Stimulated activated CD4-positive, alpha-beta T cell treated with anti-CD3 and anti-CD28 coated beads, Interleukin-4, amount 100 ng/mL, for 1 hour (primary cell): ENCODE measurements at places on chromosomes 7 and 10.

- no peak for DNase-seq
Measured at GRCh38 chr10:49309691-49310411, 10.9 kb downstream of the C10orf71 start.

DNA sequence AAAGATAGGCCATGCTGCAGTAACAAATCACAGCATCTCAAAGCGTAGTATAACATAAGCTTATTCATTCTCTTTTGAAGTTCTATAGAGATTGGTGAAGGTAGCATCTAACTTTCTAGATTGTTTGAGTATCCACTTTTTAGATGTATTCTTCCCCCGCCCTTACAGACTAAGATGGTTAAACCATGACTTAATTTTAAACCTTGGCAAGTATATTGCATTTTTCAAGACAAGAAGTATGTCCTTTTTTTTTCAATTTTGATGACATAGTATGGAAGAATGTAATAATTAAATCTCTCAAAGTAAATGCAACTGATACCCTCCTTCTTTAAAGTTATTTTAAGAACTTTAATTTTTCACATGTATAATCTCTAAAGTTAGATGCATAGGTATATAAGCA lies 190.0 kb downstream of the KCND2 start:
- DNase-seq = no peak

GRCh38 chr10:114943000-114943399 lies 5.0 kb downstream of the TRUB1 start:
- no peak for DNase-seq

GRCh38 chr7:81190997-81191768 lies 272.3 kb upstream of the SEMA3C start:
- DNase-seq = no peak

DNA sequence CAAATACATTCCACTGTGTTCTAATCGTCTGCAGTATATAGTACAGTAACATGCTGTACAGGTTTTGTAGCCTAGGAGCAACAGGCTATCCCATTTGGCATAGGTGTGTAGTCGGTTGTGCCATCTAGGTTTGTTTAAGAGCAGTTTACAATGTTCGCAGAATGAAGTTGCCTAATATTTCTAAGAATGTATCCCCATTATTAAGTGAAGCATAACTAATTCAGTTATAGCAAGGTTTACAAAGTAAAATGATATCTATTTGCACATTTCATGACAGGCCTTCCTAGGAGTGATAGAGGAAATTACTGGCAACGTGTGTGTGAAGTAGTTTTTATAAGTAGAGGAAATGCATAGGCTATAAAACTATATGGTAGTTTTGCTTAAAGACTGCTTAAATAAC lies 4.0 kb downstream of the CREM start:
- no peak for DNase-seq

DNA sequence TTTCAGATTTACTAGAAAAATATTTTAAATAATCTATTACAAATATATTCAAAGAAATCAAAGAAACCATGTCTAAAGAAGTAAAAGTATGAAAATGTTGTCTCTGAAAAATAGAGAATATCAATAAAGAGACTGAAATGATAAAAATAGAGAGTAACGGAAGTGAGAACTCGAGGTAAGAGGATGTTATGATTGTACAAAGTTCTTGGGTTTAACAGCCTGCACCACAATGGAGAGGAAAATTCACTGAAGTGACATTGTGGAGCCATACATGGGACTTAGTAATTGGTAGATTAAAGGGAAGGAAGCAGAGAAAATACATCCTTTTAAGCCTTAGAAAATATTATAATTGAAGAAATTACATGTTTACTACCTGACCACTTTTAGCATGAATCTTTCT lies 77.9 kb downstream of the THSD7A start:
- DNase-seq = no peak

- DNase-seq = no peak
Measured at GRCh38 chr7:100378114-100378755, 4.9 kb downstream of the PILRA start.

GRCh38 chr10:36003688-36004087 lies 361.6 kb upstream of the FZD8 start:
- no peak for DNase-seq

DNA sequence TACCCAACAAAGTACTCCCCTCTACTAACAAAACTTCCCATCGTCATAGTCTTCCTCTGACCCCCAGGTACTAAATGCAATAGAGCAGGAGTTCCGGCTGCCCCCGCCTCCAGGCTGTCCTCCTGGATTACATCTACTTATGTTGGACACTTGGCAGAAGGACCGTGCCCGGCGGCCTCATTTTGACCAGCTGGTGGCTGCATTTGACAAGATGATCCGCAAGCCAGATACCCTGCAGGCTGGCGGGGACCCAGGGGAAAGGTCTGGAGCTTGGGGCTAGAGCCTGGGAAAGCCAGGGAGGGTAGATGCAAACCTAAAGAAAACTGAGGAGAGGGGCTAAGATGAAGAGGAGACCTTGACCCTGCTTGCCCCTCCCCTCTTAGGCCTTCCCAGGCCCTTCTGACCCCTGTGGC lies 15.3 kb downstream of the EPHB6 start:
- DNase-seq = no peak

DNA sequence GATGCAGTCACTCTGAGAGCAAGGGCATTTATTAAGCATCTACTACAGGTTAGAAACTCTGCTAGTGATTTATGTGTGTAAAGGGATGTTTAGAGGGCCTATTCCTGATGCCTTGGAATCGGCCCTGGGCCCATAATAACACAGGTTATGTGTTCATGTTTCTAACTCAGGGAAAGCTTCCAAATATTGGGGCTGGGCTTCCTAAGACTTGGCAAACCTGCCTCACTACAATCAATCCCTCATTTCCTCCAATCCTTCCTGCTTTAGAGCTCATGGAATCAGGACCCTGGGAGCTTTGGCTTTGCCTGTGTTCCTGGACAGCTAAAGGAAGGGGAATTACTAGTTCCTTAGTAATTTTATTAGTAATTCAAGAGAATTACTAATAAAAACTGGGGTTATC lies 148.8 kb downstream of the HIBADH start:
- no peak for DNase-seq

DNA sequence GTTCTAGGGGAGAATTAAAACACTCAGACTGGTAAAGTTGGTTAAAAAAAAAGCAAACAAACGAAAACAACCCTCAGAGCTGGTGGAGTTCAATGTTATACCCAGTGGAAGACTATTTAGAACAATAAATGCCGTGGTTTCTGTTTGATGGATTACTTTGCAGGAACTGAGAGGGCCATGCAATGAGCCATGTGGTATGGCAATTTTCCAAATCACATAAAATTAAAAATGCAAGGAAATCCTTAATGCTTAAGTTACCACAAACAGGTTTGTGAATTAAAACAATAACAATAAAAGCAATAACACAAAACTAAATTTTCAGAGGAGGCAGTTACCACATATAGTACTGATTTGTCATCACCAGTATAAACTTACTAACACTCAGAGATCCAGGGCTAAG lies 96.9 kb downstream of the RTKN2 start:
- DNase-seq = no peak

- no peak for DNase-seq
Measured at GRCh38 chr7:125644109-125644508, 714.5 kb upstream of the POT1 start.
